ENCODE measurements at places on chromosomes 1 and 21. TPM values are rescaled to one million over a fixed set of nuclear protein-coding genes. Genes with fewer than 3 reads are reported as not detected.

Gene ATP1A2
- 47.1 TPM for total RNA-seq

Gene USP1
- total RNA-seq: 69.9 TPM

Gene NUDT4B
- 16.4 TPM for total RNA-seq

Gene C4BPA
- total RNA-seq: not detected

Gene LCE2A
- total RNA-seq: not detected

Gene DDAH1
- total RNA-seq: 37.3 TPM

Gene CR1L
- 0.16 TPM for total RNA-seq

All from occipital lobe (tissue), 3 donors.